Activated CD4-positive, alpha-beta T cell treated with anti-CD3 and anti-CD28 coated beads, Interleukin-2, amount 50 U/mL, for 16 hours (primary cell): ENCODE measurements at places on chromosomes 5 and 9.

- no peak for DNase-seq
Measured at GRCh38 chr5:166845044-166845443, 1446.4 kb upstream of the WWC1 start.

DNA sequence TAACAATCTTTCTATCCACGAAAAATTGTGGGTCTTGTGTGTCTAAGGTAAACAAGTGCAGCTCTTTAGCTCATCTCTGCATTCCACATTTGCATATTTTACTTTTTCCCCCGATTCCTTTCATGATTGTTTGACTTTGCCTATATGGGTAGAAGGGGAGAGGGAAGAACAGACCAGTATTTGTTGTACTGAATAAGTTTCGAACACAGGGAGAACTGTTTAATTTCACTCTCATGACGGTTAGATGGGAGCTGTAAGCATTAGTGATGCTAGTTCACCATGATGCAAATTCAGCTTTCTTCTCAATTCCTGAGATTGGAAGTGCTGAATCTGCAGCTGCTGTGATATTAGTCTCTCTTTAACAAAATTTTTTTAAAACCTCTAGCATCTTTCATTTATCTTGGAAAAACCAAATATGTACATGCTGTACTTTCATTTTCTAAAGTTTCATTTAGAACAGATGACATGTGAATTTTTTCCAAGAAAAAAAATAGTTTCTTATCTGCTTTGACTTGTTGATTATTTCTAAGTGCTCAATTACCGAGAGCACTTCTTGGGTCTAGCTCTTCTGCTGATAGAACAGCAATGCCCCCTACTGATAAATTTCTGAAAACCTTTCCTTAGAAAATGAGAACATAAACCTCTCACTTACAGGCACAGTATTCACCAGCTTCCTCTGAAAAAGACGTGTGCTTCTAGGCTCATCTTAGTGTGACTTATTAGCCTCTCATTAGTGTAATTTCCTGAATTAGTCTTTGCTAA lies 149.5 kb downstream of the BAAT start:
- peak; percentile 6 for DNase-seq

GRCh38 chr5:29148581-29148980 lies 2044.9 kb upstream of the CDH6 start:
- no peak for DNase-seq

GRCh38 chr9:99606957-99607356 lies 214.7 kb upstream of the NR4A3 start:
- no peak for DNase-seq

- no peak for DNase-seq
Measured at GRCh38 chr9:92512622-92513021, 23.2 kb downstream of the ECM2 start.

- no peak for DNase-seq
Measured at GRCh38 chr5:124806373-124807077, 60.1 kb upstream of the ZNF608 start.
